ENCODE measurements at places on chromosomes 1 and 21.

- DNase-seq = no peak
These were observed 61.5 kb upstream of the JAK1 start for GRCh38 chr1:65027666-65028358.

- no peak for DNase-seq
These were observed 25.7 kb downstream of the DMRTB1 start for GRCh38 chr1:53484705-53485477.

DNA sequence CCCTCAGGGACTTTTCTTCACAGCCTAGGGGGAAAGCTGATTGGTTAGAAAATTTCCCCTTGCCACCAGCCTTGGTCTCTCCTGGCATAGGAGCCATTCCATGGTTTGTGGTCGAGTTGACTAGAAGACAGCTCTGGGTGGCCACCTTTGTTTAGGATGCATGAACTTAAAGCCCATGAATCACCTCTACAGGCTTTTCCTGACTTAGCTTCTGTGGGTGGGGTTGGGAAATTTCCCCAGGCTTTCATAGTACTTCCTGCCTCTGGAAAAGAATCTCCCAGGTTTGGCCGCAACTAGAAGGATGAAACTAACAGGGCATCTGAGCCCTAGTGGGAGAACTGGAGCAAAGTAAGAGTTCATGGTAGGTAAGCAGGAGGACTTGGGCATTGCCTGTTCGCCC, 72.6 kb downstream of the SNRPE start:
- DNase-seq = no peak

- DNase-seq = no peak
These were observed 49.1 kb upstream of the CR2 start for GRCh38 chr1:207404849-207405525.

DNA sequence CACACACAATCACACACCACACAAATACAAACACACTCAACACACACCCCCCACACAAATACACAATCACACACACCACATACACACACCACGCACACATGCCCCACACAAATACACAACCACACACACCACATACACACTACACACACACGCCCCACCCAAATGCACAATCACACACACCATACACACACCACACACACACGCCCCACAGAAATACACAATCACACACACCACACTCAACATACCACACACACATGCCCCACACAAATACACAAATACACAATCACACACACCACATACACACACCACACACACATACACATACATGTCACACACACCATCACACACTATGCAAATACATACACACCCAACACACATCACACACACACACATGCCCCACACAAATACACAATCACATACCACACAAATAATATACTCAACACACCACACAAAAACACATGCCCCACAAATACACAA, 50.2 kb downstream of the PRDM15 start:
- DNase-seq = no peak

DNA sequence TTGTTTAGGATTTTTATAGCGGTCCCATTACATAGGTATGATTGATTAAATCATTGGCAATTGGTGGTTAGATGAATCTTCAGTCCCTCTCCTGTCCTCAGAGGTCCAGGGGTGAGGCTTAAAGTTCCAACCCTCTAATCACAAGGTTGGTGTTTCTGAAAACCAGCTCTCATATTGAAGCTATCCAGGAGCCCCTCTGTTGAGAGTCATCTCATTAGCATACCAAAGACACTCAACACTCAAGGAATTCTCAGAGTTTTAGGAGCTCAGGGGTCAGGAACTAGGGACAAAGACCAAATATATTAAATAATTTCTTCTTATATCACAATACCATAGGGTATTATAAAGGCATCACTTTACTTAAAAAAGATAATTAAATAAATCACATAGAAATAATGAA, 23.3 kb downstream of the FCRL2 start:
- no peak for DNase-seq

DNA sequence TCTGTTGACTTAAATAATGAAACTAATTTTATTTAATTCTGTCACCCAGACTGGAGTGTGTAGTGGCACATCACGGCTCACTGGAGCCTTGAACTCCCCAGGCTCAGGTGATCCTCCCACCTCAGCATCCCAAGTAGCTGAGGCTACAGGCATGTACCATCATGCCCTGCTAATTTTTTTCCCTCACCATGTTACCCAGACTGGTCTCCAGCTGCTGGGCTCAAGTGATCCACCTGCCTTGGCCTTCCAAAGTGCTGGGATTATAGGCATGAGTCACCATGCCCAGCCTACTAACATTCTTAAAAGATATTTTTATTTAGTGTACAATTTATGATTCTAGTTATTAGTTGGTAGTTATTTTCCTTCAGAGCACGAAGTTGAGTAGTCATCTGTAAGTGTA, 49.5 kb downstream of the NRDC start:
- DNase-seq = no peak

- no peak for DNase-seq
These were observed 2.0 kb upstream of the TRNP1 start for GRCh38 chr1:26991310-26992116.

DNA sequence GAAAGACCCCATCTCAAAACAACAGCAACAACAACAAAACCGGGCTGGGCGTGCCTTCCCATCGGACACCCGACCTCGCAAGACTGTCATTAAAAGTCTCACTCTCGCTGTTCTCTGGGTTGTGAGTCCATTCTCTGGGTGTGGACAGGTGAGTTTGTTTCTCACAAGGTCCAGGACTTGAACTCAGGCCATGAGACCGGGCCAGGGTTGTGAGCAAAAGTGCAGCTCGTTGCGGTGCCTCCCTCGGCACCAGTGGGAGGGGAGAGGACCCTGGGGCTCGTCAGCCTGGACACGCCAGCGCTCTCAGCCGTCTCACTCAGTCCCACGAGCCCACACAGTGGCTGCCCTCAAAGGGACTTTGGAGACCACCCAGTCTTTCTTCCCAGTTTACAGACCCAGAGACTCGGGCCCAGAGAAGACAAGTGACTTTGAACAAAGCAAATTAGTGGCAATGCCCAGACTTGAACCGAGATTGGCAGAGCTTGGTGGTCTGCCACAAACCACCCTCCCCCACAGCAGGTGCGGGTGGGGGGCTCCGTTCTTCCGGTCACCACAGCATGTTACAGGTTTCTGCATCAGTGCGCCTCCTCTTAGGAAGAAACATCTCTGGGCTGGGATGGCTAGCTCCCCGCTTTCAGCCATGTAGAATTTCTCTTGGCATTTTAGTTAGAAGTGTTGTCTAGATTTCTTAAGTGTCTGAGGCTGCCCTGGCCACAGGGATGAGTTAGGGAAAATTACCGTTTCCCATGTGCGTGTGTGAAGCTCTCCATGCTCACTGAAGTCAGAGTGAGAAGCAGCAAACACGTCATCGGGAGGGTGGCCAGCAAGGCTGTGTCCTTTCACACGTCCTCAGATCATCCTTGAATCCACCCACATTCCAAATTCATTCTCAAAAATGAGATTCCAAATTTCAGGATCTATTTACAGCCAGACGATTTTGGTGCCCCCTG, 28.3 kb downstream of the LRRC3 start:
- DNase-seq = no peak

GRCh38 chr1:88141499-88142074, 542.5 kb upstream of the PKN2 start:
- DNase-seq = no peak

GRCh38 chr1:172143384-172144055, 277.0 kb upstream of the C1orf105 start:
- no peak for DNase-seq

- no peak for DNase-seq
These were observed 100.0 kb upstream of the NRIP1 start for GRCh38 chr21:15164678-15165303.

Measured in activated effector memory CD4-positive, alpha-beta T cell treated with anti-CD3 and anti-CD28 coated beads, Interleukin-2, amount 50 U/mL, for 16 hours (primary cell).